ENCODE measurements at places on chromosomes 7 and 10. TPM values are rescaled to one million over a fixed set of nuclear protein-coding genes. Genes with fewer than 3 reads are reported as not detected.

Gene ACTR3C
- not detected for total RNA-seq

DNA sequence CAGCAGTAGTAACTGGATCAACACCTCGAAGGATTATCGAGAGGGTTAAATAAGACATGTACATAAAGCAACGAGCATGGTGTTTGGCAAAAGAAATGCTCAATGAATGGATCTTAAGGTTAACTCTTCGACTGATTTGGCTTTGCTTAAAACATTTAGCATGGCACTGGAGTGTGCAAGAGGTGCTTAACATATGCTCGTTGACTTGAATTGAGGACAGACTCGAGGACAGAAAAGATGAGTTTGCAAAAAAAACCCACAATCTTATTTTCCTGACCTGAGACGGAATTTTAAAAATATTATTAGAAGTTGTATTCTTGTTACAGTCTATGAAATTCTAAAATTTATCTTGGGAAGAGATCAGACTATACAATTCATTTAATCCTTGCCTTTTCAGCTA lies 49.4 kb upstream of the ST8SIA6 start:
- H3K27ac ChIP-seq: no peak overlapping the region
- no peak overlapping the region for H3K4me3 ChIP-seq
- no peak for DNase-seq
- H3K4me1 ChIP-seq: peaks cover 7% of the 10 kb centered on the region
- H3K27me3 ChIP-seq: no peaks in the 10 kb centered on the region

Gene CFAP70
- total RNA-seq: 0.18 TPM

Gene SVOPL
- total RNA-seq: not detected

DNA sequence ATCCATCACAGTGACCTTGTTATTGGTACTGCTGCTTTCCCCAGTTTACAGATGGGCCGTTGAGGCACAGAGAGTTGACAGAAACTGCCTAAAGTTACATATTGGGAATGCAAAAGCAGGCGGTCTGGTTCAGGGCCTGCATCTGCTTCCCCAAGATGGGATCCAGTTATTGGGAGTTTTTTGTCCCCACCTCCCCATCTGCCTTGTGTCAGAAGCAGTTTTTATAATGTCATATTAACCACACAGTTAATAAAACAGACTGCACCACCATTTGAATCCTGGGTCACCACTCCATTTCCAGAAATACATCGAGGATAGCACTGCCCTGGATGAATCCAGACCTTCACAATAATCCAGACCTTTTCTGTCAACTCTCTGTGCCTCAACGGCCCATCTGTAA lies 67.9 kb downstream of the CELF2 start:
- no peaks in the 10 kb centered on the region for H3K4me1 ChIP-seq
- H3K27ac ChIP-seq: no peak overlapping the region
- no peak for DNase-seq
- no peaks in the 10 kb centered on the region for H3K36me3 ChIP-seq
- H3K4me3 ChIP-seq: no peak overlapping the region

- H3K27me3 ChIP-seq: no peaks in the 10 kb centered on the region
- DNase-seq: no peak
- H3K4me1 ChIP-seq: no peaks in the 10 kb centered on the region
- no peak overlapping the region for H3K4me3 ChIP-seq
- no peak overlapping the region for H3K27ac ChIP-seq
Observed at GRCh38 chr7:108322925-108323832, 133.1 kb downstream of the NRCAM start.

GRCh38 chr10:59631237-59631636 lies 78.4 kb downstream of the SLC16A9 start:
- DNase-seq: no peak
- H3K4me1 ChIP-seq: no peaks in the 10 kb centered on the region
- no peak overlapping the region for H3K4me3 ChIP-seq
- H3K27ac ChIP-seq: no peak overlapping the region

DNA sequence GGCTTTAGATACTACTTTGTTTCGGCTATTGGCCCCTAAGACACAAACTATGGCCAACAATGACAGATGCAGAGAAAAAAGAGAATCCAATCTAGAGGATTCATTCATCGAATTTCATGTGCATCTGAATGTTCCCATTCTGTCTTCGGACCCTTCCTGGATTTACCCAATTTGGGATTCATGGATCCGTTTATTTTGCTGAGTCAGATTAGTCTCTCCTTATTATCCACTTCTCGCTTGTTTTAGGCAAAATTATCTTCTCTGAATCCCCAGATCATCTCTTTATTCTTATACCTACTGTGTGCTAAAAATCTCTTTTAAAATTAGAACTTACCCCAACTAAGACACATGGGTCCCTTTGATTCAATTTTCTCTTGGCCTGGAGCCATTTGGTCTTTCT lies 6.5 kb downstream of the TRPV6 start:
- H3K27ac ChIP-seq: no peak overlapping the region
- H3K4me1 ChIP-seq: no peaks in the 10 kb centered on the region
- DNase-seq: no peak

Gene GRID2IP
- total RNA-seq: not detected

- no peak overlapping the region for H3K4me3 ChIP-seq
- H3K4me1 ChIP-seq: peaks cover 12% of the 10 kb centered on the region
- no peak for DNase-seq
- no peak overlapping the region for H3K27ac ChIP-seq
Observed at GRCh38 chr7:92704858-92705257, 114.7 kb upstream of the FAM133B start.

DNA sequence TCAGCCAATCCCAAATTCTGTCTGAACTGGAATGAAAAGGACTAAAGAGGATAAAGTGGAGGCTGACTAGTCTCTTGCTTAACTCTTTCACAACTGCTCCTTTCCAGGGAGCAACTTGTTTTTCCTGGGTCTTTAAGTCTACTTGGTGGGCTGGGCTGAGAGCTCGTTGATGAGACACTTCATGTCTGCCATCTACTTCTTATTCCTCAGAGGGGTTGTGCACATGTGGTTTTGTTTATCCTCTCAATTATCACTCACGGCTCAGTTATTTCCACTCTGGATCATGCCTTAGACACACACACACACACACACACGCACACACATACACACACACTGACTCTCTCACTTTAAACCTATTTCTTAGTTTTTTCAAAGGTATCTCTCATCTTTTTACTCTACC lies 298.6 kb upstream of the MTPN start:
- H3K27ac ChIP-seq: no peak overlapping the region
- H3K27me3 ChIP-seq: no peaks in the 10 kb centered on the region
- DNase-seq: no peak
- no peak overlapping the region for H3K4me3 ChIP-seq
- no peaks in the 10 kb centered on the region for H3K36me3 ChIP-seq

- H3K27ac ChIP-seq: peak overlapping the region; percentile 85
- H3K4me1 ChIP-seq: peaks cover 36% of the 10 kb centered on the region
- no peaks in the 10 kb centered on the region for H3K36me3 ChIP-seq
- DNase-seq: no peak
- no peaks in the 10 kb centered on the region for H3K27me3 ChIP-seq
Observed at GRCh38 chr7:45977256-45977780, 56.2 kb upstream of the IGFBP3 start.

Gene PLEKHS1
- total RNA-seq: not detected

Gene CLDN12
- 46.4 TPM for total RNA-seq

DNA sequence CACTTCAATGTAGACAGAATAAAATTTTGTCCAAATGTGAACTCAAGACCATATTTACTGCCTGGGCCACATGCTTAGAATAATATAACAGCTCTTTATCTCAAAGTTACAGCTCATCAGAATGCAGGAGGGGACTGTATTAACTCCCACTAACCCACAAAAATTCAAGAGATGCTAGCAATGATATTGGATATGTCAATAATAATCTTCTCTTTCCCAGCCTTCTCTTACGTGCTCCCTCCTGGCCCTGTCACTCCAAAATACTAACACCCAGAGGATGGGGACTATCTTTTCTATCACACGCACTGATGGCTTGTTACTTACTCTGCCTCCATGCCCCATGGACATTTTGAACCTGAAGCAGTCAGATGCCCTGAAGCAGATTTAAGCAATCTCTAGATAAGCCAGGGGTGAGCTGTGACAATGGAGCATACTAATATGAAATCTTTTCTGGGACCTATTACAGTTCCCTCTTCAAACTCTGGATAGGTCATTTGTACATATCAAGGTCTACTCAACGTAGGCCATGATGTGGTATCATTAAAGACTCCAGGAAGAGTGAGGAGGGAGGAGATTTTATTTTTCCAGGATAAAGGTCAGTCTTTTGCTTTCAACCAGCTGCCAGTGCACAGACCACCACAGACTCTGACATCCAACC lies 803.0 kb downstream of the GRM8 start:
- H3K4me1 ChIP-seq: no peaks in the 10 kb centered on the region
- H3K36me3 ChIP-seq: no peaks in the 10 kb centered on the region
- H3K4me3 ChIP-seq: no peak overlapping the region
- no peak for DNase-seq

GRCh38 chr7:146647445-146647844 lies 530.8 kb downstream of the CNTNAP2 start:
- DNase-seq: no peak
- H3K36me3 ChIP-seq: no peaks in the 10 kb centered on the region
- H3K27ac ChIP-seq: no peak overlapping the region

- no peaks in the 10 kb centered on the region for H3K36me3 ChIP-seq
- DNase-seq: no peak
- no peaks in the 10 kb centered on the region for H3K27me3 ChIP-seq
Observed at GRCh38 chr10:5151076-5151475, 33.9 kb downstream of the AKR1C8 start.

Gene HKDC1
- total RNA-seq: under 0.01 TPM

- H3K27me3 ChIP-seq: no peaks in the 10 kb centered on the region
- peak; percentile 90 for DNase-seq
- no peak overlapping the region for H3K27ac ChIP-seq
- H3K4me3 ChIP-seq: no peak overlapping the region
- no peaks in the 10 kb centered on the region for H3K4me1 ChIP-seq
Observed at GRCh38 chr10:4450981-4451908, 374.8 kb upstream of the AKR1E2 start.

GRCh38 chr7:137282043-137282442 lies 61.5 kb downstream of the PTN start:
- H3K36me3 ChIP-seq: no peaks in the 10 kb centered on the region
- H3K4me1 ChIP-seq: peaks cover 4% of the 10 kb centered on the region
- H3K27ac ChIP-seq: peak overlapping the region; percentile 84

DNA sequence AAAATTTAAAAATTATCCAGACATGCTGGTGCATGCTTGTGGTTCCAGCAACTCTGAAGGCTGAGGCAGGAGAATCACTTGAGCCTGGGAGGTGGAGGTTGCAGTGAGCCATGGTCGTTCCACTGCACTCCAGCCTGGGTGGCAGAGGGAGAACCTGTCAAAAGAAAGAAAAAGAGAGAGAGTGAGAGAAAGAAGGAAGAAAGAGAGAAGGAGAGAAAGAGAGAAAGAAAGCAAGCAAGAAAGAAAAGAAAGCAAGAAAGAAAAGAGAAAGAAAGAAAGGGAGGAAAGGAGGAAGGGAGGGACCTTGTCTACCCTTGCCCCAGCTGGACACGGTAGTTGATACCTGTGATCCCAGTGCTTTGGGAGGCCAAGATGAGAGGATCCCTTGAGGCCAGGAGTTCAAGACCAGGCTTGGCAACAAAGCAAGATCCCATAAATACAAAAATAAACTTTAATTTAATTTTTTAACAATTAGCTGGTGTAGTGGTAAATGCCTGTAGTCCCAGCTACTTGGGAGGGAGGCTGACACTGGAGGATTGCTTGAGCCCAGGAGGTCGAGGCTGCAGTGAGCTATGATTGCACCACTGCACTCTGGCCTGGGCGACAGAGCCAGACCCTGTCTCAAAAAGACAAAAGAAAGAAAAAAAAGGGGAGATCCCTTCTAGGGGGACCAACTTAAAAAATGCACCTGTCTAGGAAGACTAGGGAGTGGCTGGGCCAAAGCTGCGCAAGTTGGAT lies 9.2 kb downstream of the NYAP1 start:
- H3K27ac ChIP-seq: no peak overlapping the region
- H3K36me3 ChIP-seq: no peaks in the 10 kb centered on the region
- no peak for DNase-seq
- no peak overlapping the region for H3K4me3 ChIP-seq
- H3K4me1 ChIP-seq: no peaks in the 10 kb centered on the region
- peaks cover 19% of the 10 kb centered on the region for H3K27me3 ChIP-seq

Gene MALSU1
- total RNA-seq: 30.5 TPM

Gene CALY
- total RNA-seq: not detected

Gene NPC1L1
- total RNA-seq: not detected

DNA sequence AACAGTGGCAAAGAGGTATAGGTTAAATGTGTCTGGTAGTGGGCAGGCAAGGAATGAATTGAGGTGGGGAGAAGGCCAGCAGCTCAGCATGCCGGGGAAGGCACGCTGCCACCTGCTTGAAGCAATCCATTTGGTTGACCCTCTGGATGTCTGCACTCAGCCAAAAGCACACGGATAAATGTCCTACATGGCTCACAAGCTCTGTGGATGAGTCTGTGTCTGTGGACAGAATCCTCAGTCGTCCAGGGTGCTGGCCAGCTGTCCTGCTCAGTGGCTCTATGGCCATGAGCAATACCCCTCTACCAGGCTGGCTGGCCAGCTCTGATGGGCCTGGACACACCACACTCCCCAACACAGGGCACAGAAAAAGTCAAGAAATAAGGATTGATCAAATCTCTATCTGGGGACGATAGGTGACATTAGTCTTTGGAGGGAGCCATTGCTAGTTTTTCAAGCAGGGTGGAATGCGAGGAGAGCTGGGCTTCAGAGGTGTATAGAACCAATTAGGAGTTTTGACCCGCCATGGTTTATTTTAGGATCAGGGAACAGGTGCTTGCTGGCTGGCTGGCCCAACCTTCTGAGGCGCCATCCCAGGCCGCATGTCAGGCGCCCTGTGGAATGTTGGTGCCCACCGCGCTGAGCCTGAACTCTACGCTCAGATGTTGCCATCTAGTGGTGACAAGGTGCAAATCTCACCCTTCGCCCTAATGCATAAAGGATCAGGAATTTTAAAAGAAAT lies 493.4 kb downstream of the TNS3 start:
- peak; percentile 67 for DNase-seq
- H3K4me3 ChIP-seq: no peak overlapping the region
- H3K27me3 ChIP-seq: no peaks in the 10 kb centered on the region

DNA sequence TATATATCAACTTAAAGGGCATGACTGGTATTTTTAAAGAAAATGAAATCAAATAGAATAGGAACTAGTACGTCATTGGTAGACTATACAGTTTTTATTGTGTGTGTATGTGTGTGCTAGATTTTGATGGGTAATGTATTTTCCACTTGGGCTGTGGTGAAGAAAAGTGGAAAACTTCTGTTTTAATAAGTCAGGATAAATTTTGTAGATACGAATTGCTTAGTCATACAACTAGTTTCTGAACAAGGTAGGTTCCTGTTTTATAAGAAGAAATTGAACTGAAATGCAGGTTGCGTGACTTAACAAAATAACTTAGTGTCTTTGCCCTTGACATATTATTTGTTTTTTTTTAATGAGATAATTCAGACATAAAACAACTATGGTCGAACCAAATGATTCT lies 24.3 kb downstream of the UBN2 start:
- peaks cover 2% of the 10 kb centered on the region for H3K4me1 ChIP-seq
- H3K4me3 ChIP-seq: no peak overlapping the region
- no peak for DNase-seq
- H3K27me3 ChIP-seq: no peaks in the 10 kb centered on the region
- no peak overlapping the region for H3K27ac ChIP-seq
- H3K36me3 ChIP-seq: peaks cover 12% of the 10 kb centered on the region

Gene CUZD1
- total RNA-seq: 0.56 TPM

- H3K36me3 ChIP-seq: no peaks in the 10 kb centered on the region
- no peak overlapping the region for H3K4me3 ChIP-seq
- no peak for DNase-seq
- no peaks in the 10 kb centered on the region for H3K27me3 ChIP-seq
Observed at GRCh38 chr7:157892751-157893523, 556.1 kb downstream of the DNAJB6 start.

Gene HYCC1
- 78.3 TPM for total RNA-seq

Gene FGF8
- total RNA-seq: not detected

- no peaks in the 10 kb centered on the region for H3K36me3 ChIP-seq
- H3K27me3 ChIP-seq: no peaks in the 10 kb centered on the region
- H3K4me1 ChIP-seq: peaks cover 17% of the 10 kb centered on the region
Observed at GRCh38 chr7:30168835-30169573, 34.2 kb downstream of the MTURN start.
